ENCODE measurements at places on chromosomes 1 and 21.

DNA sequence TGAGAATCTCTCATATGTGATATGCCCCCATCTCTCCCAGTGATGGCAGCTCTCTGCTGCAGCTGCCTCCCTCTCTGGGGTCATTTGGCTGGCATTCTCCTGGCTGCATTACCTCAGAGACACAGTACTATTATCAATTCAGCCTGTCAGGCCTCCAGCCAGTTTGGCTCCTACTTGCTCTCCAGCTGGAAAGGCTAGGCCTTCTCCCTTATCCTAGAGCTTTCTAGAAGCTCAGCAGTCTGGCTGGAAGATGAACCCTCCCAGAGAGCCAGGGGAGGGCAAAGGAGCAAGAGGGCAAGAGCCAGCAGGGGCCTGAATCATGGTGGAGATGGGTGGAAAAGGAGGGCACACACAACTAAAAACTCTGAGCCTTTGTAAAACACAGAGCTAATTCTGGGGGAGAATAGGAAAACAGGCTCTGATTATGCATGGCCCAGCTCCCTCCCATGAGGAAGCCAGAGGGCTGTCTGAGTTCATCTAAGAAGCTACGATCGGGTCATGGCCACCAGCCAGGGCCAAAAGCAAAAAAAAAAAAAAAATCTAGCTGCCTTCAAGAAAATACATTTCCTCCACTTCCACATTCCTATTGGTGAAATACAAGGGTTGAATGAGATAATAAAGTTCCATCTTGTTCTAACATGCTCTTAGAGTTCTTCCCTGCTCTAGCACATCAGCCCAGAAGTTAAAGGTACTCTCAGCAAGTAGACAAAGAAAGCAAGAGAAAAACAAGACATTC is 8.8 kb downstream of the LAMB3 start:
- DNase-seq, result peak; percentile 46

GRCh38 chr1:50305808-50306207 is 117.4 kb downstream of the DMRTA2 start:
- DNase-seq, result no peak

- no peak for DNase-seq
Measured at GRCh38 chr1:15309687-15310086, 62.7 kb downstream of the FHAD1 start.

DNA sequence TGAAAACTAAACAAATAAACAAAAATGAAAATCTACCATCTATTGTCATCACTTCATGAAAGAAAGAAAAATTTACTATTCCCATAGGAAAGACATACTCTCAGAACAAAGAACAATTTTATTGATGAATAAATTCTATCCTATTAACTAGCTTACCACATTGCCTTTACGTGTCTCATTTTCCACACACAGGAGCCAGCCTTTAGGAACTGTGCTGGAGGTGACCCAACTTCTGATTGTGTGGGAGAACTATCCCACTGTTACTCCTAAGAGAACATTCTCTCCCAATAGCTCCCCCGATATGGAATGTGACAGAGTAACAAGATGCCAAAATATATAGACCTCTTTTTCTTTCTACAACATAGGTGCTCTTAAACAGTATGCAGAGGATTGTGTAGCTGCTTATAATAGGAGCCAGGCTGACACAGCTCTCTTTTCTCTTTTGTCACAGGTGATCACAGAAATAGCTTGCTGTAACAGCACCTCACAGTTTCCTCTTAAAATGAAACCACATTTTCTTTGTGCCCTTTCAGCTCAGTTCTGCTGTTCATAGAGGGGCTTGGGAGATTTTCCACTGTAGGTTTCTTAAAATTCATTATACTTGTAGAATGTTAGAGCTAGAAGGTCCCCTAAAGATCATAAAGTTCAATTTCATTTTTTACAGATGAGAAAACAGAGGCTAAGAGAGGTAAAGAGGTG is 35.5 kb downstream of the C21orf91 start:
- DNase-seq, result peak; percentile 6

DNA sequence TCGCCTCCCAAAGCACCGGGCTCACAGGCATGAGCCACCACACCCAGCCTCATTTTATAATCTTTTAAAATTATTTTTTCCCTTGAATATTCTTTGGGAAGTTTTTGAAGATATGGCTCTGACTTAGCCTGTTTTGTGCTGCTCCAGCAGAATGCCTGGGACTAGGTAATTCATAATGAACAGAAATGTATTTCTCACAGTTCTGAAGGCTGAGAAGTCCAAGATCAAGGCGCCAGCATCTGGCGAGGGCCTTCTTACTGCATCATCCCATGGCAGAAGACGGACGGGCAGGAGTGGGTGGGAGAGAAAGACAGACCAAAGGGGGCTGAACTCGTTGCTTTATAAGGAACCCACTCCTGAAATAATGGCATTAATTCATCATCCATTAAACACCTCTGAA is 99.0 kb upstream of the SLC25A33 start:
- DNase-seq, result no peak
